ENCODE measurements at places on chromosomes 5 and 9.

GRCh38 chr5:28344836-28345433 is 1306.5 kb upstream of the CDH9 start:
- no peak for DNase-seq

DNA sequence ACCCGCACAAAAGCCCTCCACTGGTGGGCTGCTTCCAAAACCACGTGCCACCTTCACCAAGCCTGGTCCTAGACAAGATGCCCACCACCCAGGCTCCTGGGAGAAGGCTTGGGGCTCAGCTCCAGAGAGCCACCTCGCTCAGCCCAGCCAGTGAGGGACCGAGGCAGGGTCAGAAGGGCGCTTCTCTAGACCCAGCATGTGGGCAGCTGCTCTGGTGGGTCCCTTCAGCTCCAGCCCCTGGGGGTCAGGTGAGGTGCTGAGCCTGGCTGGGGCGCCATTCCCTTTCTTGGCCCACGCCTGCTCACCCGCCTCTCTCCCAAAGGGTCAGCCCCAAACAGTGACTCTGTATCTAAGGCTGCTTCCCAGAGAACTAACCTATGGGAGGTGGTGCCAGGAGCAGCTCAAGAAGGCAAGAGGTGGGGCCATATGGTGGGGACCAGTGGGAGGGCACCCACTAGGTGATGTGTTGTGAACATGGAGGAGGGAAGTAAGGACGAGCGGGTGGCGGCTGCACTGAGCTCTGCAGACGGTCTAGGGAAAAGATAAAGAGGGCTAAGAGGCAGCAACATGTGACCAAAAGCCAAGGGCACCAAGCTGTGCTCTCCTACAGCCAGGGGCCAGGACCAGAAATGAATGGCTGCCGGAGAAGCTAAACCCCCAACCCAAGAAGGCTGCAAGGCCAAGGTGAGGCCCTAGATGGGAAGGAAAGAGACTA is 79.3 kb downstream of the CAMSAP1 start:
- DNase-seq: no peak

- DNase-seq: no peak
Observed at GRCh38 chr9:1094749-1095148, 44.6 kb downstream of the DMRT2 start.

DNA sequence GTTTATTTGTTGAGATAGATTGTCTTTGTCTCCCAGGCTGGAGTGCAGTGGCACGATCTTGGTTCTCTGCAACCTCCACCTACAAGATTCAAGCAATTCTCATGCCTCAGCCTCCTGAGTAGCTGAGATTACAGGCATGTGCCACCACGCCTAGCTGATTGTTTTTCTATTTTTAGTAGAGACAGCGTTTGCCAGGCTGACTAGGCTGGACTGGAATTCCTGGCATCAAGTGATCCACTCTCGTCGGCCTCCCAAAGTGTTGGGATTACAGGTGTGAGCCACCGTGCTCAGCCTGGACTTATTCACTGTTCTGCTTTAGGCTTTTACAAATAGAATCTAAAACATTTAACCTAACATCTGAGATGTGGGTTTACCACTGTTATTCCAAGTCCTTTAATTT is 91.3 kb downstream of the COMMD10 start:
- DNase-seq: no peak

GRCh38 chr9:8845808-8846207 is 1046.2 kb upstream of the DMAC1 start:
- no peak for DNase-seq

GRCh38 chr5:110838961-110839360 is 100.2 kb downstream of the SLC25A46 start:
- DNase-seq: no peak

GRCh38 chr5:148376198-148376597 is 7.6 kb upstream of the FBXO38 start:
- DNase-seq: no peak

- no peak for DNase-seq
Observed at GRCh38 chr5:42985129-42986037, 54.7 kb downstream of the ANXA2R start.

GRCh38 chr5:79189439-79190234 is 46.3 kb upstream of the JMY start:
- DNase-seq: no peak

- DNase-seq: no peak
Observed at GRCh38 chr5:39226100-39226451, 6.7 kb upstream of the FYB1 start.

DNA sequence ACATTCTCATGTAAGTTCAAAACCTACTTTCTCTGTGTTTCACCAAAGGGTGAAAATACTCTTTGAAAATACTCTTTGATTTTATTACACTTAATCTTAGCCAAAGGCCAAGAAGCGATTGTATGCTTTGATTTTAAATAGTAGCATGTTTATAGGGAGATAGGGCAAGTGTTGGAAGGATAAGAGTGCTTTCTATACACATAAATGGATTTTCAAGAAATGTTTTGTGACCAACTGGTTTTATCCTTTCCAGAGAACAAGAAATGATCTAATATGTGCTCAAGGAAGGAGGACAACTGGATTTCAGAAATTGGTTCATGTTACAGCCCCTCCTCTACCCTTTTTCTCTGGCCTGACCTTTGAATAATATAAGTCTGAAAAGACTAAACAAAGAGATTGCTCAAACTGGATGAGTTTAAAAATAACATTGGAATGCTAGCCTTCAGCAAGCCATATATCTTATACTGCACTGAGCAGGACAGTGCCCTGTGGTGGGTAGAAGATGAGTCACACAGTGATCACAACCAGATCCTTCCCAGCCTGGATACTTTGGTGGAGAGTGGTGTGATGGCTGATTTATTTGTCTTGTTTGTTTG is 13.1 kb downstream of the PALM2AKAP2 start:
- no peak for DNase-seq

GRCh38 chr9:137123468-137123837 is 8.9 kb upstream of the DPP7 start:
- DNase-seq: no peak

- DNase-seq: no peak
Observed at GRCh38 chr5:71893451-71893850, 174.4 kb downstream of the CARTPT start.

DNA sequence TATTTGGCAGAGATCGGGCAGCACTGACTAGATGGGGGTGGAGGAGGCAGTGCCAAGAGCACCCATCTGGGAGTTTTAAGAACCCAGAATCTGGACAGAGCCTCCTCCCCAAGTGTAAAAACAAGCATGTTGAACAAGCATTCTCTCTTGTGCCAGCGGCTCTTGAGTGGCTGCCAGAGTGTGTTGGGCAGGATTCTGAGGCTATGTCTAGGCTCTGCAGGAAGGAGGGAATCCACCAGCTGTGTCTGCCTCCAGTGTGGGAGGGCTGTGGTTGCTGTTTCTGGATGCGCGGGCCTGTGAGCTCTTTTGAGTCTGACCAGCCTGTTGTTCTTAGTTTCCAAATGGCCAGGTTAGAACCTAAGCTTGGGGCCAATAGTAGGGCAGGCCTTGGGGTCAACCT is 39.8 kb downstream of the HMCN2 start:
- DNase-seq: no peak

- DNase-seq: no peak
Observed at GRCh38 chr5:168334695-168335094, 43.2 kb downstream of the WWC1 start.

- DNase-seq: no peak
Observed at GRCh38 chr5:74396913-74397622, 243.5 kb downstream of the ENC1 start.

GRCh38 chr5:167763772-167764171 is 527.7 kb upstream of the WWC1 start:
- DNase-seq: no peak

DNA sequence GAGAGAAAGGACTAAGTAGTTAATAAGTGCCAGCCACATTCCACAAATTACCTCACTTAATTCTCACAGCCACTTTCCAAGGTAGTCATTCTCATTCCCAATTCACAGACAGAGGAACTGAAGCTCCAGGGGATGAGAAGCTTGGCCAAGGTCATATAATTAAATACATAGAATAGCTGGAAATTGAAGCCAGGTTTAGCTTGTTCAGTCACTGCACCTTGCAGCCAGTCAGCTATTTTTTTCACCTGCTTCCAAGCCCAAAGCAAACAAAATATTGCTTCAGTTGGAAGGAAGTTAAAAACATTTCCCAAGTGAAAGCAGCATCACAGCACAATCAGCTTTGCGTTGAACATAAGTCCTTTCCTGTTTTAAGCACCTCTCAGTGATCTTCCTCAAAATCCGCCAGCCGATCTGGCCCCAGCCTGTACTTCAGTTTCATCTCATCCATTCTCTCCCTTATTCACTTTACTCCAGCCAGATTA is 4.8 kb downstream of the ALDH1A1 start:
- DNase-seq: no peak

GRCh38 chr5:38793099-38793498 is 52.7 kb upstream of the OSMR start:
- no peak for DNase-seq

- no peak for DNase-seq
Observed at GRCh38 chr5:60377826-60378225, 322.1 kb downstream of the DEPDC1B start.

GRCh38 chr5:139186261-139186660 is 11.9 kb downstream of the SIL1 start:
- DNase-seq: no peak

DNA sequence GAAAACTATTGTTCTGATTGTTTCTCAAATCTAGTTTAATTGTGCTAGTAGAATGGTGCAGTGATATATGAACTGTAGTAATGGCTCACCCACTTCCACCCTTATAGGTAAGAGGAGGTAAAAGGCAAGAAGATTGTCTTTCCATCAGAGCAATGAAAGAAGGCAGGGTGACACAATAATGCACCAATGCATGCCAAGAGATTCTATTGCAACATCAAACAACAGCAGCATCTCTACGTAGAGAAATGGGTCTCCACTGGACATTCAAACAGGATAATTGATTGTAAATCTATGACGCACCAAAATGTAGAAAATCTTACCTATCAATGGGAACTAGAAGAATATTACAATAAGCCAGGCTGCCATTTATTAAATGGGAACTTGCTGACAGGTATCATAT is 107.0 kb upstream of the ISL1 start:
- DNase-seq: no peak

- no peak for DNase-seq
Observed at GRCh38 chr5:135651156-135651555, 72.4 kb upstream of the CXCL14 start.

GRCh38 chr9:3954331-3955304 is 345.2 kb downstream of the GLIS3 start:
- DNase-seq: no peak

GRCh38 chr9:124784509-124784908 is 7.6 kb downstream of the OLFML2A start:
- no peak for DNase-seq

GRCh38 chr5:17817990-17818389 is 183.7 kb downstream of the TAF11L14 start:
- no peak for DNase-seq

DNA sequence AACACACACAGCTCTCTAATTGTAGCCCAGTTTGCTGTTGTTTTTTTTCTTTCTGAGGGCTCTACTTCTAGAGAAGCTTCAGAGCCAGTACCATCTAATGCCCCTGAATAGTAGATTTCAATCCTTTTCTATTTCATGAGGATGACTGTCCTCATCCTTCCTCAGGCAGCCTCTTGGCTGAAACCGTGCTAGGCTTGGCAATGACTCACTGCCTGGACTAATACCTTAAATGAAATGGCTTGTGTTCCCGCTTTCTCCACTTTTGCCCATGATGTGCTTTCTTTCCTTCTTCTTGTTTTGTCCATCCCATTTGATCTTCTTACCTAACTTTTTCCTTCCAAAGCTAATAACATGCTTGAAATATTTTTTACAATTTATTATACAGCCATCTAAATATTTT is 80.1 kb downstream of the ITGA1 start:
- no peak for DNase-seq

DNA sequence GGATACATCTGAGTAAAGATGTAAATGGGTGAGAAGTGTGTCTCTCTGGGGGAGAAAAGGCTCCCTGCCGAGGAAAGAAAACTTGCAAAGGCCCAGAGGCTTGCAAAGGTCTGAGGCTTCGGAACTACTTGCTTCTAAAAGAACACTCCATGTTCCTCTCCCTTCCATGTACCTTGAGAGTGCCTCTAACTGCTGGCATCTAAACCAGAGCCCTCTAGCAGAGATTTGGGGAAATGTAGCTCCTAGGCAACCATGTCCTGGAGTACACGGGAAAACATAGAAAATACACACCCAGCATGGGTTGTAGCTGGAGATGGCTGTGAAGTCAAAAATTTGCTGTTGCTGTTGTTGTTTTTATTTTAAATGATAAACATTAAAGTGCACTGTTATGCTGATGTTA is 151.6 kb downstream of the SYK start:
- DNase-seq: no peak

- DNase-seq: no peak
Observed at GRCh38 chr5:61334868-61335615, 3.0 kb downstream of the ZSWIM6 start.

- DNase-seq: no peak
Observed at GRCh38 chr5:32916648-32917047, 205.5 kb downstream of the NPR3 start.

DNA sequence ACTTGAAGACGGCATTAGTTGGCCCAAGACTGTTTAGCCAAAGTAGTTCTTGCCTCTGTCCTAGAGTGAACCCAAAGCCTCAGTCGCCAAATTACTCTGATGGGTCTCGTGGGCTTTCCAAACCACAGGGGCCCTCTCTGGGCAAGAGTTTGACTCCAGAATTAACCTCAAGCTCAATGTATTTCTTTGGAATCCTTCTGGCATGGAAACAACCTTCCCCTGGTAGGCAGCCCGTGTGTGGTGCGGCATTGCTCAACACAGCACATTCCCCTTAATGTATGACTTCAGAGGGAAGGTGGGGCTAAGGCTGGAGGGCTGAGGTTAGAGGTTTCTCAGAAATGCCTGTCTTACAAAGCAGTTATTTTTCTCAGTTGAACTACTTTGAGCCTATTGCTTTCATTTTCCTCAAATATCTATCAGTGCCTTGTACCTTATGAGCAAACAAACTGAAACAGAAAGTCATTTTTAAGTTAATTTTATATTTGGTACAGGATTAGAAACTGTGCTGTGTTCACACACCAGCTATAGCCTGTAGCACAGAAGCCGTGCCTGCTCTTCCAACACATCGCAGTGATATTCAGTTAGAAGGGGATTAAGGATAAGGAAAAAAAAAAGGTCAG is 123.9 kb upstream of the HAPLN1 start:
- no peak for DNase-seq

DNA sequence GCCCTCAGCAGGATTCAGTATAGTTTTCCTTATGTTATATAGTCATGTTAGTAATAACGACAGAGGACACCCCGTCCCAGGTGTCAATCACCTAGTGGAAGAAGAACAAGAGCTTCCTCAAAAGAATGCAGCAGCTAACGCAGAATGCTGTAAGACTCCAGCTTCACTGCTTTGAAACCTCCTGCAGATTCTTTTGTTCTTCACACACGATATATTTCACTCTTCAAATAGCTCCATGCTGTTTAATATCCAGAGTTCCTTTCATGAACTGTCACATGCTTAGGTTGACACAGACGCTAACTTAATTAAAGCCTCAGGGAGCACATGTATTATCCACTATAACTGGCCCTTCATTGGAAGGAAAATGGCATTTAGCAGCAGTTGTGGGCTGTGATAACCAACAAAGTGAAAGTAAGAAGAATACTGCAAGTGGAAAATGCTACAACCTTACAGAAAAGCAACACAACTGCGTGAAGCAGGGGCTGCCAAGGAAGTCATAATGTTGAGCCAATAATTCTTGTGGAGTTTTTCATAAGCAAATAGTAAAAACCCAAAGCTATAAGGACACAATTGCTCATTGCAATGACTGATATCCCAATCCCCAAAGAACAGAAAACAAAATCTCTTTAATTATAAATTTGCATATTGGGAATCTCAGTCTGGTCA is 387.5 kb downstream of the PLK2 start:
- no peak for DNase-seq
